ENCODE measurements at places on chromosomes 5 and 9. TPM values are rescaled to one million over a fixed set of nuclear protein-coding genes. Genes with fewer than 3 reads are reported as not detected.

The FSTL4 gene
- total RNA-seq, result 0.39 TPM

The LCN2 gene
- 2.6 TPM for total RNA-seq

The CBY3 gene
- total RNA-seq, result not detected

The NUDT12 gene
- 12.6 TPM for total RNA-seq

The SCGB3A2 gene
- not detected for total RNA-seq

The DNAH5 gene
- 0.71 TPM for total RNA-seq

The FBLL1 gene
- total RNA-seq, result not detected

The HTR1A gene
- not detected for total RNA-seq

The CCDC187 gene
- 0.03 TPM for total RNA-seq

The NR2F1 gene
- total RNA-seq, result not detected

The FRRS1L gene
- 0.04 TPM for total RNA-seq

The GM2A gene
- 71.5 TPM for total RNA-seq

The KCNV2 gene
- not detected for total RNA-seq

The BTNL9 gene
- total RNA-seq, result 0.04 TPM

The MLANA gene
- not detected for total RNA-seq

The SYK gene
- 6.1 TPM for total RNA-seq

The KCNN2 gene
- 0.14 TPM for total RNA-seq

The NTNG2 gene
- total RNA-seq, result 0.03 TPM

The PRDM9 gene
- not detected for total RNA-seq

The SPOCK1 gene
- total RNA-seq, result 0.53 TPM

The GRM6 gene
- total RNA-seq, result not detected

The ORM2 gene
- not detected for total RNA-seq

The FPGS gene
- total RNA-seq, result 72.6 TPM

The LCN9 gene
- total RNA-seq, result not detected

The SWI5 gene
- total RNA-seq, result 29.9 TPM

The PRRT1B gene
- not detected for total RNA-seq

The CARD9 gene
- 0.24 TPM for total RNA-seq

The IRX1 gene
- total RNA-seq, result 7.5 TPM

The SLC6A3 gene
- not detected for total RNA-seq

The SHC3 gene
- total RNA-seq, result under 0.01 TPM

Measured in foreskin keratinocyte (primary cell).